RWPE2 (cell line): ENCODE measurements at places on chromosomes 12 and 14.
A peak's percentile ranks its signal among the peaks of the same experiment; 100 is the strongest.

- no peak for DNase-seq
Measured at GRCh38 chr14:94022532-94023411, 3.4 kb upstream of the OTUB2 start.

GRCh38 chr12:95789126-95790032 lies 1.2 kb downstream of the NTN4 start:
- peak; percentile 69 for DNase-seq

GRCh38 chr12:22335794-22336166 lies 1.3 kb upstream of the ST8SIA1 start:
- DNase-seq, result no peak

GRCh38 chr14:61929651-61930050 lies 167.4 kb downstream of the SNAPC1 start:
- no peak for DNase-seq

- DNase-seq, result no peak
Measured at GRCh38 chr14:76293221-76293620, 82.7 kb upstream of the ESRRB start.

- no peak for DNase-seq
Measured at GRCh38 chr14:42229976-42230375, 623.3 kb downstream of the LRFN5 start.

DNA sequence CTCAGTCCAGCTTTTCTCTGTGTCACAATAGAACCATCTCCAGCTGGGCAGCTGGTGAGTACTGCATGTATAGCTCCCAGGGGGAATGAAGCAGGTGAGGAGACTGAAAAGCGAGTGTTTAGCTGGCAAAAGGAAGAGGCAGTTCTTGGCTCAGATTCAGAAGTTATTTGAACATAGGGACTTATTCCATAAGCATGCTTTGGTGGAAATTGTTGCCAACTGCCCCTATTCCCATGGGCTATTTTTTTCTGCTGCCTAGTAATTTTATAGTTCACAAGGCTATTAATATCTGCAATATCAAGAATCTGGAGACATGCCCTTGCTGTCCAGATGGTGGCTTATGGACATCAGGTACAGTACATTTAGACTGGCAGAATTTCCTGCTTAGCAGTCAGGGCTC lies 1112.7 kb downstream of the LRFN5 start:
- no peak for DNase-seq

DNA sequence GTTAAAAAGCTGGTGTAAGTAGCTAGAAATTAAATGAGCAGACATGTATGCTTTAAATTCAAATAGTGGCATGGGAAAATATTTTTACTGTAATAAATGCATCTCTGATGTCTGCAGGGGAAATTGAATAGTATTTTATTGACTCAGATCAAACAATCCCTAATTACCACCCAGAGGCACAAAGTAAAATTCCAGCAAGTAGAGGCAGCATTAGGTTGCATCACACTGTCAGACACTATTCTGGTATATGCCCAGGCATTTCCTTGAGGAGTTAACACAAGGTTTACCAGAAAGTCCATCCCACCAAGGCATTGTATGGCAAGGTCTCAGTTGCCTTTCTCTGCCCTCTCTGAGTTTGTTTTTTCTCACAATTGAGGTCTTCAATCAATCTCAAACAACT lies 201.6 kb upstream of the KITLG start:
- DNase-seq, result no peak

DNA sequence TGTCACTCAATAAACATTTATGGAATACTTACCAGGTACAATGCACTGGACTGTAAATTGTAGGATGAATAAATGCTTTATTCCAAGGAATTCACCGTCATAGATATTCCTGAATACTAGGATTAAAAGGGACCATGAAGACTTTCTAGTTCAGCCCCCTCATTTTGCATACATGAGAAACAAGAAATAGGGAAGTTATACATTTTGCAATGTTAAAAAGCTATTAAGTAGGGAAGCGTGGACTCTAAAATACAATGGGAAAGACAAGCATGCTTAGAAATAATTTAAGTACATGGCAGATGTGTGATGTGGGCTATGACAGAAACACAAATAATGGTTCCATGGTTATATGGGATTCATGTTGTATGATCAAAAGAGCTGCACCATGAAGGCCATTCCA lies 89.4 kb upstream of the SYT10 start:
- DNase-seq, result no peak

- DNase-seq, result no peak
Measured at GRCh38 chr14:101992708-101993107, 28.3 kb downstream of the DYNC1H1 start.

DNA sequence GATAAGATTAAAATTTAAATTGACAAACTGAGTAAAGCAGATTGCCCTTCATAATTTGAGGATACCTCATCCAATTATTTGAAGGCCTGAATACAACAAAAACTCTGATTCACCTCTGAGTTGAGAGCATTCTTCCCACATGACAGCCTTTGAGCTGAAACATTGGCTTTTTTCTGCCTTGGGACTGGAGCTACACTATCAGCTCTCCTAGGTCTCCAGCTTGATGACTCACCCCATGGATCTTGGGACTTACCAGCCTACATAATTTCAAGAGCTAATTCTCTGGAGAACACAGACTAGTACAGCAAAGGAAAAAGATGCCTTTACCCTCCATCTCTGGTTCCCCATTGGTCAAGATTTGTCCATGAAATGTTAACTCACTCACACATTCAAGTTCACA lies 555.1 kb downstream of the FOXG1 start:
- DNase-seq, result no peak

- peak; percentile 77 for DNase-seq
Measured at GRCh38 chr14:100239211-100239839, 381 bp downstream of the YY1 start.

DNA sequence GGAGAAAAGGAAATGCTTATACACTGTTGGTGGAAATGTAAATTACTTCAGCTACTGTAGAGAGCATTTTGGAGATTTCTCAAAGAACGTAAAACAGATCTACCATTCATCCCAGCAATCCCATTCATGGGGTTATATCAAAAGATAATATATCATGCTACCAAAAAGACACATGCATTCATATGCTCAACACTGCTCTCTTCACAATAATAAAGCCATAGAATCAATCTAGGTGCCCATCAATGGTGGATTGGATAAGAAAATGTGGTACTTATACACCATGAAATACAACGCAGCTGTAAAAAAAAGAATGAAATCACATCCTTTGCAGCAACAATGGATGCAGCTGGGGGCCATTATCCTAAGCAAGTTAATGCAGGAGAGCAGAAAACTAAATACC lies 1487.7 kb upstream of the SEL1L start:
- DNase-seq, result no peak

DNA sequence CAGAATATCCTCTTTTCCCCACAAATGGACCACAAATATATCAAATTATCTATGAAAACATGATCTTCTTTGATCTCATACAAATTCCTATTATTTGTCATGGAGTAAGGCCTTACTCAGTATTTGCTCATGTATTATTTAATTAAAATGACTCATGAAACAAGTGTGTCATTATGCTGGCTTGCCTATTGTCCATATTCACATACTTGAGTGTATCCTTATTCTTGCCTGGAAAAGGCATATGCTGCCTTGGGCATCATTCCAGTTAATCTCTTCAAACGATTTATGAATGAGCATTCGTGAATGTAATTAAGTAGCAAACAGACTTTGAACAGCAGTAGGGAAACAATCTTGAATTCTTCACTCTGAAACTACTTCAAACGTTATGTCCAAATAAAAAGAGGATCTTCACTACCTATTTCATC lies 22.6 kb upstream of the SNRPF start:
- DNase-seq, result no peak

GRCh38 chr12:56387152-56387736 lies 24.6 kb upstream of the APOF start:
- no peak for DNase-seq

- DNase-seq, result no peak
Measured at GRCh38 chr12:105822131-105823105, 316.3 kb downstream of the NUAK1 start.

DNA sequence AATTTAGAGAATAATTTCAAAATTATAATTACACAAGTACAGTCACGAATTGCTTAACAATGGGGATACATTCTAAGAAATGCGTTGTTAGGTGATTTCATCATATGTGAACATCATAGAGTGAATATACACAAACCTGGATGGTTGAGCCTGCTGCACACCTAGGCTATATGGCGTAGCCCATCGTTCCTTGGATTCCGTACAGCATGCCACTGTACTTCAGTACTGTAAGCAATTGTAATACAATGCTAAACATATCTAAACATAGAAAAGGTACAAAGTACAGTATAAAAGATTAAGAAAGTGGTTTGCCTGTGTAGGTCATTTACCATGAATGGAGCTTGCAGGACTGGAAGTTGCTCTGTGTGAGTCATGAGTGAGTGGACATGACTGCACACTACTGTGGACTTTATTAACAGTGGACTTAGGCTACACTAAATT lies 286.2 kb downstream of the CACNA1C start:
- peak; percentile 44 for DNase-seq

- DNase-seq, result no peak
Measured at GRCh38 chr12:42103155-42103554, 41.5 kb downstream of the GXYLT1 start.

DNA sequence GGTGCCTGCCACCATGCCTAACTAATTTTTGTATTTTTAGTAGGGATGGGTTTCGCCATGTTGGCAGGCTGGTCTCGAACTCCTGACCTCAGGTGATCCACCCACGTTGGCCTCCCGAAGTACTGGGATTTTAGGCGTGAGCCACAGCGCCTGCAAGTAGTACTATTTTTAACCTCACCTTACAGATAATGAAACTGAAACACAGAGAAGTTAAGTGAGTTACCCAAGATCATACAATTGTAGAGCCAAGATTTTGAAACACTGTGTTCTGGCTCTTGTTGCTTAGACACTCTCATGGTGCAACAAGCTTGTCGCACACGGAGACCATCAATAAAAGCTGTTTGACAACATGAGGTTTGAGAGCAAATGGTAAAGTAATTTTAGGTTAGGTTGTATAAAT lies 159.1 kb upstream of the LMNTD1 start:
- DNase-seq, result no peak

DNA sequence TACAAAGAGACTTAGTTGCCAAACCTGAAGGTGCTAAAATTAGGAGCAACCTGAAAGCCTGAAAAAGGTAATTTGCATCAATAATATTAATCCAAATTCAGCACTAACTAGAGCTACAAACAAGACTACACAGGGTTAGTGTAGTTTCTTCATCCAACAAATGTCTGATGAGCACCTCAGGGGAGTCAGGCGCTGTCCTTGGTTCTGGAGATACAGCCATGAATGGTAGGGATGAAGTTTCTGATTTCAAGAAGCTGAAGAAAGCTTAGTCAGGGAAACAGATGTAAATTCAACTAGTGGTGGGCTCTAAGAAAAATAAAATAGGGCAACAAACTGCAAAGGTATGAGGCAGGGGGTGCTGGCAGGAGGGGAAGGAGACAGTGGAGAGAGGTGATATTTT lies 266.3 kb downstream of the GLT1D1 start:
- DNase-seq, result no peak

DNA sequence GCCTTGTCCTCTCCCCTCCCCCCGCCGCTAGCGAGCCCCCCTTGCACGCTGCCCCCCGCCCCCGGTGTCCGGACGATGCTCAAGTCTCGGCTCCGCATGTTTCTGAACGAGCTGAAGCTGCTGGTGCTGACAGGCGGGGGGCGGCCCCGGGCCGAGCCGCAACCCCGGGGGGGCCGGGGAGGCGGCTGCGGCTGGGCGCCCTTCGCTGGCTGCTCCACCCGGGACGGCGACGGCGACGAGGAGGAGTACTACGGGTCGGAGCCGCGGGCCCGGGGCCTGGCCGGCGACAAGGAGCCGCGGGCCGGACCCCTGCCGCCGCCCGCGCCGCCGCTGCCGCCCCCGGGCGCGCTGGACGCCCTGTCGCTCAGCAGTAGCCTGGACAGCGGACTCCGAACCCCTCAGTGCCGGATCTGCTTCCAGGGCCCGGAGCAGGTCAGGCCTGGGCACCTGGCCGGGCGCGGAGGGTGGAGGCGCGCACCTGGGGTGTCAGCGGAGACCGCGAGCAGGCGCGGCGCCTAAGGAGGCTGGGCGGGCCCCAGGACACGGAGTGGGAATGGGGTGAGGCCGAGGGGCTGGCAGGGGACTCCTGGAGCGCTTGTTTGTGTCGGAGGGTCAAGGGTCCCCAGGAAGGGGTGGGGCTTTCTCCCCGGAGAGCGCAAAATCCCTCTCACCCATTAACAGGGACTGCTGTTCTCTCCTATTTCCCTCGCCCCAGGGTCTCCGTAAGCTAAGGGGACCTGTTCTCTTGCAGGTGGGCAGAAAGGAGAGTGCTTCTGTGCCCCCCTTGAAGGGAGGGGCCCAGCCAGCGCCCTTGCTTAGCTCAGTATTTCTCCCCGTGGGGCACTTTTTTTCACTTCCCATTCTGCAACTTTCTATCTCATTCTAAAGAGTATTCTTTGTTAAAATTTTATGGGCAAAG lies 810 bp downstream of the MARCHF9 start:
- no peak for DNase-seq

DNA sequence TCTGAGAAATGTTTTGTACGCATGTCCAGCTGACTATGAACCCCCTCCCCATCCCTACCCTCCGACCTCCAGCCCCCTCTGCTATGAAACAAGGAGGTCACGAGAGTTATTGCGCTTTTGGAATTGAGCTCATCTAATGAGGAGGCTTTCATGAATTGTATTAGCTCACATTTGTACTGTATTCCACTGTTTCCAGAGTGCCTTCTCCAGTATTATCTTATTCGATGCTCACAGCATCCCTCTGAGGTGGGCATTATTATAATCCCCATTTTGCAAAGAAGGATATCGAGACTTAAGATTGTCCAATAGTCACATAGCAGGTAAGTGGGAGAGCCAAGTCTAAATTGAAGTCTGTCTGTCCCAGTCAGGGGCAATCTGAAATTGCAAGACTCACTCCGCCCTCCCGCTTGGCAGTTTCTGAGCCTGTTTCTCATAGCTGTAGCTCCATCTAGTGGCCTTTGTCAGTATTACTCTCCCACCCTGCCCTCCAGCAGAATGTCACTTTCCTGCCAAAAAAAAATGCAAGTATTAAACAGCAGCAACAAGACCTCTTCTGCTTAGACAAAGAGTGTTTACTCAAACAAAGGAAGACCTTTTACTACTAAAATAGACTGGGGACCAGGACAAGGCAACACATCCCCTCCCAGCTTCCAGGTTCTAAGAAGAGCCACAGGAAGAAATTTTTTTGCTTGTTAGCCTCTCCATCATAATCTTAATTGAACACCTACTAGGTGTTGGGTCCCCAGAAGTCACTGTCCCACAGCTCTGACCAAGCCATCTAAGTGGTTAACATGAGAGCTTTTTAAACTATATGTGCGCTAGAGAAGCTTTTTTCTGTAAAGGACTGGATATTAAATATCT lies 48.6 kb upstream of the TMEM233 start:
- no peak for DNase-seq

DNA sequence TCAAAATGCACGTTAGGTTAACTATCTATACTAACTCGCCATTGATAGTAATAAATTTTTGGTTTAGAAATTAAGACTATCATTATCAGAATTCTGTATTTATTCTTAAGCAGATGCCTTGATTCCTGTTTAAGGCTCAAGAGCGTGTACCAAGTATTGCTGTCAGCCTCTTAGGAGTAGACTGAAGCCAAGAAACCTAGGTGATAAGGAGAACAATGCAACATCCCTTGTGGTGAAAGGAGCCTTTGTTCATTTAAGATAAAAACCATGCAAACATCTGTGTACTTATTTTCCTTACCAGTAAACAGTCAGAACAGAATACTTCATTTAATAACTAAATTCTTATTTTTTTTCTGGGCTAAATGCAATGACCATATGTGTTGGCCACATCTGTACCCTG lies 109.4 kb upstream of the NOVA1 start:
- DNase-seq, result no peak
